Brain pericyte (primary cell): ENCODE measurements at places on chromosomes 11 and 22.

DNA sequence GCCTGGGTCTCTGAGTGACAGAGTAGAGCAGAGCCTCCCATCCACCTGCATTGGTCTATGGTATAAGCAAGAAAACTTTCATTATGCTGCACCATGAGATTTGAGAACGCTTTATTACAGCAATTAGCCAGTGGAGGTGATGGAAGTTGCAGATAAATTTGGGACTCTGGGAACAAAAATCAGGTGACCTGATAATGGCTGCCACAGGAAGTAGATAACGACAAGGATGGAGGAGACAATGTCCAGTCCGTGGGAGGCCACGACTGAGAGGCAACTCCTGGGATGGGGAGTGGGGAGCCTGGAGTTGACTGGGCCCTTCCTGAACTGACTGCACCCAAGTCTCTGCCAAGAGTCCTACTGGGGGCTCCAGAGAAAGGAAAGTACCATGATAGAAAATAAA is 4.7 kb downstream of the MRGPRD start:
- DNase-seq: no peak

DNA sequence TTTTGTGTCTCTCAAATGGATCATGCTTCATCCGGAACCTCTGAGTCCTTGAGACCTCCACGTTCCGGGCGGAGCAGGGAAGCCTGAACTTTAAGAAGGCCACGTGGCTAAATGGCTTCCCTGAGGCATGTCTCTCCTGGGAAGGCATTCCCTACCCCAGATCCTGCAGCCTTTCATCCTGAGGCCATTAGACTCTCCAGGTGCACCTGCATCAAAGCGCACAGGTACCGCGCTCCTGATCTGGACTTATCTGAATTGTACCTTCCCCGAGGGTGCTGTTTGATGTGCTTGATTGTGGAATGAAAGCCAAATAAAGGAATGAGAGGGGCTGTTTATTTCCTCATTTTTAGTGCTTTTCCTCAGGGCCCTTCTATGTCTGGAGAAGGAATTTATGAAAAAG is 22.5 kb downstream of the C22orf31 start:
- no peak for DNase-seq

- no peak for DNase-seq
Observed at GRCh38 chr22:33105501-33105911, 47.3 kb upstream of the SYN3 start.

GRCh38 chr11:56545531-56545930 is 2.5 kb upstream of the OR5M11 start:
- no peak for DNase-seq

- no peak for DNase-seq
Observed at GRCh38 chr11:92432515-92432914, 207.9 kb downstream of the FAT3 start.

DNA sequence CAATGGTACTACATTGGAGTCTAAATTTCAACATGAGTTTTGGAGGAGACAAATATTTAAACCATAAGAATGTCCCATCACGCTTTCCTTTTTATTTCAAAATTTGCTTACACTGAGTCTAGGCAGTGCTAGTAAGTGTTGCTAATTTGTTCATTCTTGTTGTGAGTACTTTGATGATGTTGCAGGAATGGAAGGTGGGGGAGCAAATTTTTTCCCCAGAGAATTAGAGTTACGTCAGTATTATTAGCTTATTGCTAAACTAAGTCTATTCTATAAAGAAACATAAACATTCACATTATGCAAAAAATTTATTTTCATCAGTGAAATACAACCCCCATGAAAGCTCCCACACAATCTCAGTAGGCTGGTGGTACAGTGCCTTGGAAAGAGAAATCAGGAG is 88.0 kb downstream of the BLID start:
- no peak for DNase-seq

- DNase-seq: no peak
Observed at GRCh38 chr11:66084821-66085475, 14.9 kb downstream of the PACS1 start.

GRCh38 chr11:61077936-61078335 is 24.4 kb upstream of the CD5 start:
- DNase-seq: no peak
